Stimulated activated CD4-positive, alpha-beta T cell treated with anti-CD3 and anti-CD28 coated beads, Interleukin-1b, Interleukin-23, amount 100 ng/mL, for 4 hours (primary cell): ENCODE measurements at places on chromosomes 16 and 17.

GRCh38 chr17:290626-291025, 62.0 kb downstream of the RPH3AL start:
- DNase-seq, result no peak

GRCh38 chr16:53304334-53304733, 129.9 kb upstream of the RBL2 start:
- DNase-seq, result no peak

- no peak for DNase-seq
These were observed 86.5 kb downstream of the DNAH17 start for GRCh38 chr17:78490673-78491072.

GRCh38 chr17:3960764-3961163, 3.5 kb downstream of the ATP2A3 start:
- no peak for DNase-seq

- DNase-seq, result no peak
These were observed 271.8 kb upstream of the ZFHX3 start for GRCh38 chr16:73319737-73320136.

DNA sequence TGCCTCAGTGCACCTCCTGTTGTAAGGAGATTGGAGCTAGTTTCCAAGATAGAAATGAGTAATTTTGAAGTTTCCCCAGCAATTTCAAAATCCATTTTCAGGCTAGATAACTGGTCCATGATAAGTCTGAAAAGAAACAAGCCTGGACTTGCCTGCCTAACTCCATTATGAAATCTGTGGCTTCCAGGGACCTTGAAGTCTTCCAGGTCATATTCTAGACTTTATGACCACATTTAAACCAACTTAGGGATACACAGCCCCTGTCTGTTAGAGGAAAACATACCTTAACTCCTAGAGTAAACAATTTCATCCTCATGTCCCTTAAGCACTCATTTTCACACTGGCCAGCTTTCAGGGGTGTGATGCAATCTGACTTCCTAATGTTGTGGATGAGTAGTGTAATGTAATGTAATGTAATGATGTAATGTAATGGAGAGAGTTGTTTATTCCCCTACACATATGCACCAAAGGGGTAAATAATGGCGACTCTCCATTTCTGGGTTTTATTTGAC, 96.7 kb upstream of the FAM20A start:
- DNase-seq, result no peak

DNA sequence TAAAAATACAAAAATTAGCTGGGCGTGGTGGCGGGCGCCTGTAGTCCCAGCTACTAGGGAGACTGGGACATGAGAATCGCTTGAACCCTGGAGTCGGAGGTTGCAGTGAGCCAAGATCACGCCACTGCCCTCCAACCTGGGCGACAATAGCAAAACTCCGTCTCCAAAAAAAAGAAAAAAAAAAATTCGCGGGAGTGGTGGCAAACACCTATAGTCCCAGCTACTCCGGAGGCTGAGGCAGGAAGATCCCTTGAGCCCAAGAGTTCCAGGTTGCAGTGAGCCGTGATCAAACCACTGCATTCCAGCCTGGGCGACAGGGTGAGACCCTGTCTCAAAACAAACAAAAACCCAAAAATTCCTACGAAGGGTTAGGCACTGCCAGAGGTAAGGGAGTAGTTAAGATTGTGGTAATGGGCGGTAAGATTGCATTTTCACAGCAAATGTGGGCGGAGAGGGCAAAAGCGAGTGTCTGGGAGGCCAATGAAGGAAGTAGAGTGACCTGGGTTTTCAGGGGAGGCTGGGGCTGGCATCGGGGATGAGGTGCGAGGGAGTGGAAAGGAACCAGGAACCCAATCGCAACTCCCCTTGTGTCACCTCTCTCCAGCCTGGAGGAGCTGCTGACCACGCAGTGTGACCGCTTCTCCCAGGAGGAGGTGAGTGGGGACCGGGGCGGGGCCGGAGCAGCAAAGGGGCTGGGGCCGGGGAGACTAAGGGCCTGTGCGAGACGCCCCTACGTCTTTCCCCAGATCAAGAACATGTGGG, 2.6 kb downstream of the MYL11 start:
- DNase-seq, result no peak

GRCh38 chr16:54444851-54445458, 158.4 kb upstream of the IRX3 start:
- no peak for DNase-seq

DNA sequence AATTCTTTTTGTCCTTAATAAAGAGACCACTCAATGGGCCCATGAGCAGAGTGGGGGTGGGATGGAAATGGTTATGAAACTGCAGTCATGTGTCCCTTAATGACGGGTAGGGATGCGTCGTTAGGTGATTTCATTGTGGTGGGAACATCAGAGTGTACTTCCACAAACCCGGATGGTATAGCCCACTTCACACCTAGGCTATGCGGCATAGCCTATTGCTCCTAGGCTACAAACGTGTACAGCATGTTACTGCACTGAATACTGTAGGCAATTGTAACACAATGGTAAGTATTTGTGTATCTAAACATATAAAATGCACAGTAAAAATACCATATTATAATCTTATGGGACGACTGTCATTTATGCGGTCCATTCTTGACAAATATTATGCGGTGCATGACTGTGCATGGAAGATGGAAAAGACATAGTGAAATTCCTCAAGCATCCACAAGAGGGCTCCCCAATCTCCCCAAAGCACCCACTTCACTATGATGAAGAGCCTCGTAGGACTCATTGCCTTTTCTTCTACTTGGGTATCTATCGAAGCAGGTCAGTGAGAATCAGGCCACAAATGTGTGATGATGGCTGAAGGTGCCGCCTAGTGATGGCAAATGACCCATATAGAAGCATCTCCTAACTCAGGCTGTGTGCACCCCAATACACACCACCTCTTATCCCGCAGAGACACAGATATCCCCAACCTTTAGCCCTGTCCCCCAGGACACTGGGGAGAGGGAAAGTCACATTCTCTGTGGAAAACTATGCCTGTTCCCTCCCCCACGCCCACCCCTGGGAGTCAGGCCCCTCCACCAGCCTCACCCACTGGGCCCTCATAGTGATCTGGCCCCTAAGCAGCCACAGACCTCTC, 43.5 kb downstream of the TBX21 start:
- DNase-seq, result no peak

GRCh38 chr16:50178491-50178941, 25.4 kb downstream of the TENT4B start:
- DNase-seq, result no peak

GRCh38 chr17:62790564-62790986, 17.5 kb downstream of the MARCHF10 start:
- no peak for DNase-seq

DNA sequence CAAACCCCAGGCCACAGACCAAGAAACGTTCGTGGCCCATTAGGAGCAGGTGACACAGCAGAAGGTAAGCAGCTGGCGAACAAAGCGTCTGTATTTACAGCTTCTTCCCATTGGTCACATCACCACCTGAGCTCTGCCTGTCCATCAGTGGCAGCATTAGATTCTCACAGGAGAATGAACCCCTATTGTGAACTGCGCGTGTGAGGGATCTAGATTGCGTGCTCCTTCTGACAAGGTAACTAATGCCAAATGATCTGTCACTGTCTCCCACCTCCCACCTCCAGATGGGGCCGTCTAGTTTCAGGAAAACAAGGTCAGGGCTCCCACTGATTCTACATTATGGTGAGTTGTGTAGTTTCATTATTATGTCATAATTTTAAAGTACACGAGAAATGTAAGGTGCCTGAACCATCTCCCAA, 186.3 kb downstream of the CPPED1 start:
- no peak for DNase-seq

GRCh38 chr17:44523672-44523972, 20.4 kb upstream of the GPATCH8 start:
- no peak for DNase-seq

- DNase-seq, result no peak
These were observed 9.9 kb downstream of the SLC5A10 start for GRCh38 chr17:18961634-18962493.

DNA sequence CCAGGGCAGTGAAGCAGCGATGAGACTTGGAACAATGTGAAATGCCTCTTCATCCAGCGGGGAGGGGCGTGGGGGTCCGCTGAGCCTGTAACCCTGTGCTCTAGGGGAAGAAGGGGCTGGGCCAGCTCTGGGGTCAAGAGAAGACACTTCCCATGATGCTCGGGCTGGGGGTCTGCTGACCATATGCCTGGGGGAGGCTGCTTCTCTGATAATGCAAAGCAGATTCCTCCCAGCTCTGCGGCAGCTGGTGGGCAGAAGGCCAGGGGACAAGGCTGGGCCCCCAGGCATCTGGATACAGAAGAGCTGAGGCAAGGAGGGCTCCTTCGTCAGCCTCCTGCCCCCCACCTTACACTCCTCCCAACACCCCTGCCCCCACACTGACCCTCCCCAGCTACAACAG, 24.7 kb downstream of the NGFR start:
- DNase-seq, result no peak

- no peak for DNase-seq
These were observed 195.1 kb downstream of the CCDC182 start for GRCh38 chr17:57550016-57550415.

- DNase-seq, result no peak
These were observed 72.8 kb downstream of the SCNN1B start for GRCh38 chr16:23374721-23375510.

- DNase-seq, result no peak
These were observed 41.1 kb downstream of the FTO start for GRCh38 chr16:53745086-53745485.

- DNase-seq, result no peak
These were observed 473.6 kb downstream of the CDH11 start for GRCh38 chr16:64648282-64648681.

DNA sequence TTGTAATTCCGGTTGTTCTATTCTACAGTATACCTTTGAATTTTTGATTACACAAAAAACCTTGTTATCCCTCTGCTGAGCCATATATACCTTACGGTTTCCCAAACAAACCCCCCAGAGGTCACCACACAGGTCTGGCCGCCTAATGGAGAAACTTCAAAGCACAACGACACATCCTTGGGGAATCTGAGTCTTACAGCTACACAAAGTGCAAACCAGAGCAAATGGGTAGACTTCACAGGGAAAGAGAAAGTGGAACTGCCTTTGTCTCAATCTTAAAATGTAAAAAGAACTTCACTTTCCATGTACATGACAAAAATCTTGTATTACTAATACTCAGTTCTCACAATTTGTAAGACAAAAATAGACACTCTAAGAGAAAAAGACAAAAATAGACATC, 2.7 kb downstream of the FBXO31 start:
- DNase-seq, result no peak

DNA sequence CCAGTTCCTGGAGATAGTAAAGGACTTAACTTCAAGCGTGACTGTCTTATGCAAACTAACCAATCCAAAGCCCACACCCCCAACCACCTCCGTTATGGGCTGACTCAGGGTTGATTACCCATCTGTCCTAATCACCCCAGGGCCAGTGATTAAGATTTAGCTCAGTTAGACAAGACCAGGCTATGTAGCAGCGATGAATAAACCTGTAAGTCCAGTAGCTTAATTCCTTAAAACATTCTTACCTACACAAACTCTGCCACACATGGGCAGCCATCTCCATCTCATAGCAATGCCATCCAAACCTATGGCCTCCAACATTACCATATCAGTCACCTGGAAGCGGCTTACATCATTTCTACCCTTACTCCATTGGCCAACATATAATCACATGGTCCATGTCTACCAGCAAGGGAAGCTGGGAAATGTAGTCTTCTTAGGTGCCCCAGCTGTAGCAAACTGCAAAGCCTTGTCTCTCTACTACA, 266.7 kb downstream of the SHISA9 start:
- DNase-seq, result no peak

DNA sequence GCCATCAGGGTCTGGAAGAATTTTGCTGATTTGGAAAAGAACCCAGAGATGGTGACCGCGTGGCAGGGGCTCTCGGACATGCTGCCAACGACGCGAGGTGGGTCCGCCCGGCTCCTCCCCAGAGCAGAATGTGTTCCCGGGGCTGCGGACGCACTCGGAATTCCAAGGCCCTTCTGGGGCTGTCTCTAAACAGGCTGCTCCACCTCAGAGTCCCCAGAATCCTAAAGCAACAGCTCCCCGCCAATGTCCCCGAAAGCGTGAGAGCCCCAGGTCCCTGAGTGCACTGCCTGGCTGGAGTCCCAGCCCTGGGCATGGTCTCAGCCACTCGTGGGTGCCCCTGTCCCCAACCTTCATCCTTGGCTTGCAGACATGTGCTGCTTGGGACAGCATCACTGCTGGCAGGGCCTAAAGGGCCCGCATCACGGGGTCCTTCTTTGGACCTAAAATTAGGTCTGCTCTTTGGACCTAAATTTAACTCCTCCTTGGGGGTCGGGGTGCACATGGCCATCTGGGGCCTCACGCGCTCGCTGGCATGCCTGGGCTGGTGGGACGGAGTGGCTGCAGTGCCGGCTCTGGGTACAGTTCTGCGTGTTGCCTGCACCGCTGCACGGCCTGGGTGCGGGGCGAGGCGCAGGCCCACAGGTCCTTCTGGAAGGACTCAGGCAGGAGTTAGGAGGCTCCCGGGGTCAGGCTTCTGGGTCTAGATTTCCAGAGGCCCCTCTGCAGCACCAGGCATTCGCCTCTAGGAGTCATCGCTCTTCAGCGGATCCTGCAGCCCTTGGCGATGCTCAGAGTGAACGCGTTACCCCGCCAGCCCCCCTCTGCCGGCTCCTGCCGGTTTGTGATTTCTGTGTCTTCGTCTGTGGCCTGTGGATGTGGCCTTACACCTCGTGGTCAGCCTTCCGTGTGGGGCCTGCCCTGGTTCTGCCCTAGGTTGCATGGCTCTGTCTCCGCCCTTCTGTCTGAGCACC, 41.9 kb upstream of the CHMP6 start:
- DNase-seq, result no peak

DNA sequence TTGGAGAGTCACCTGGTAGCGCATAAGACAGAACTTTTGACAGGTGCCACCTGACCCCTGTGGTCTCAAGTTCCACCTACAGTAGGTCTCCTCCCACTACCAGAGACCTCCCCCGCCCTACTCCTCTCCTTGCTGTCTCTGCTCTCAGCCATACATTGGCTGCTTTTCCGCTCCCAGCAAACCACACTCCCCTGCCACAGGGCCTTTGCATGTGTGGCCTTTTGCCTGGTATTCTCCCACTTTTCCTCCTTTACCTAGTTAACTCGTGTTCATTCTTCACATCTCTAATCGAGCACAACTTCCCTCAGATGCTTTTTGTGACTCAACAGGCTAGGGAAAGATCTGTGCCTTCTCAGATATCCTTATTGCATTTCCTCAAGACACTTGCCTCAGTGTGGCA, 218.3 kb upstream of the EEF2KMT start:
- DNase-seq, result no peak

GRCh38 chr16:2036200-2036966, 9.7 kb downstream of the NHERF2 start:
- DNase-seq, result no peak
